ENCODE measurements at places on chromosomes 1 and 21.

GRCh38 chr1:154661110-154661509, 53.1 kb upstream of the ADAR start:
- DNase-seq, result no peak

DNA sequence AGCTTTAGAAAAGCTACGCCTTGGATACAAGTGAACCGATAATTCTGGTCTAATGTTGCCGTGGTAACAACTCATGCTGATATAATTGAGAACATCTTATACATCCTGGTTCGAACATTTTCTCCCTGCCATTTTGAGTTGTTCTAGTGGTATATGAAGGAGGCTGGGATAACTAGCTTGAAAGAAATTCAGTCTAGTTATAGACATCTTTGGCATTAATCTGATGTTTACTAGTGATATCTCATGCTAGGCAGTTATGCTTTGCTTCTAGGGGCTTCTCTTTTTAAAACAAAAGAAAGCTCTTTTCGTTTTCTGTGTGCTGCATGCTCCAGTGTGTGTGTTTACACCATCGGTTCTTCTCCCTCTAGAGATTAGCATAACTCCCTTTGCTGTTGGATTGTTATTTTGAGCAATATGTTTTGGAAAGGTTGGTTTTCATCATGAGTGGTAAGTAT, 20.5 kb downstream of the PRKACB start:
- DNase-seq, result no peak

GRCh38 chr1:17128361-17128760, 9.1 kb upstream of the PADI2 start:
- no peak for DNase-seq

DNA sequence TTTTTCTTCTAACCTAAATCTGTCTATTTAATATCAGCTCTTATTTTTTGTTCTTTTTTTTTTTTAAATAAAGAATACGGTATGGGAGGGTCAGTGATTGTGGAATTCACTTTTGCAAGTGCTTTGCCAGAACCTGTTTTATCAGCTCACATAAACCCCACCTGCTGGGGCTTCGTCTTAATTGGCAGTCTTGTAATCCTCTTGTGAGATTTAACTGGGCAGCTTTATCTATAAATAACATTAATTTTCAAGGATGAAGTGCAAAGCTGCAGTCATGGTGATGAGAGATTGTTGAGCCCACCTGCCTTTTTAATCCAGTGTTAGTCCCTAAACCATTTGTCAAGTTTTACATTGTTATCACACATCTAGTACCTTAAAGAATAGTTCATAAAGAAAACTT, 18.2 kb upstream of the PDC start:
- no peak for DNase-seq

GRCh38 chr1:200654660-200655059, 15.0 kb downstream of the DDX59 start:
- no peak for DNase-seq

GRCh38 chr1:89405275-89405929, 41.5 kb downstream of the GBP6 start:
- DNase-seq, result no peak

GRCh38 chr1:179808503-179808902, 65.4 kb downstream of the FAM163A start:
- DNase-seq, result no peak

GRCh38 chr1:53562981-53563379, 103.8 kb downstream of the DMRTB1 start:
- DNase-seq, result no peak

GRCh38 chr1:159141584-159142390, 29.6 kb upstream of the CADM3 start:
- DNase-seq, result no peak

GRCh38 chr1:87182611-87183010, 146.1 kb upstream of the LMO4 start:
- DNase-seq, result no peak

- DNase-seq, result no peak
These were observed 33.5 kb downstream of the ZMYM1 start for GRCh38 chr1:35112668-35113067.

DNA sequence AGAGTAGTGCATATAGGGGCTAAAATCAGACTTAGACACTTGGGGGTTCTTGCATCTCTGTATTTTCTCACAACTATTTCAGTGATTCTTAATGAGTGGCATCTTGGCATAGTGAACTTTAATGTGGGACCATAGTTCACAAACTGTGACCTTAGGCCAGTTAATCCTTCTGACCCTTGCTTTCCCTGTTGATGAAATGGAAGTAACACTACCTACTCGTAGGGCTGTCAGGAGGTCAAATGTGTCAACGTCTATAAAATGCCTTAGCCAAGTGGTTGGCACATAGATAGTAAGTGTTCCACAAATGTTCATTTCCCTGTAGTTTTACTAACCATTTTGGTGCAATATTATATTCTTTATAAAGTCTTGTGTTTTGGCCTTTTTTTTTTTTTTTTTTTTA, 49.4 kb downstream of the DYRK1A start:
- no peak for DNase-seq

GRCh38 chr1:5526385-5526750, 465.9 kb downstream of the NPHP4 start:
- no peak for DNase-seq

DNA sequence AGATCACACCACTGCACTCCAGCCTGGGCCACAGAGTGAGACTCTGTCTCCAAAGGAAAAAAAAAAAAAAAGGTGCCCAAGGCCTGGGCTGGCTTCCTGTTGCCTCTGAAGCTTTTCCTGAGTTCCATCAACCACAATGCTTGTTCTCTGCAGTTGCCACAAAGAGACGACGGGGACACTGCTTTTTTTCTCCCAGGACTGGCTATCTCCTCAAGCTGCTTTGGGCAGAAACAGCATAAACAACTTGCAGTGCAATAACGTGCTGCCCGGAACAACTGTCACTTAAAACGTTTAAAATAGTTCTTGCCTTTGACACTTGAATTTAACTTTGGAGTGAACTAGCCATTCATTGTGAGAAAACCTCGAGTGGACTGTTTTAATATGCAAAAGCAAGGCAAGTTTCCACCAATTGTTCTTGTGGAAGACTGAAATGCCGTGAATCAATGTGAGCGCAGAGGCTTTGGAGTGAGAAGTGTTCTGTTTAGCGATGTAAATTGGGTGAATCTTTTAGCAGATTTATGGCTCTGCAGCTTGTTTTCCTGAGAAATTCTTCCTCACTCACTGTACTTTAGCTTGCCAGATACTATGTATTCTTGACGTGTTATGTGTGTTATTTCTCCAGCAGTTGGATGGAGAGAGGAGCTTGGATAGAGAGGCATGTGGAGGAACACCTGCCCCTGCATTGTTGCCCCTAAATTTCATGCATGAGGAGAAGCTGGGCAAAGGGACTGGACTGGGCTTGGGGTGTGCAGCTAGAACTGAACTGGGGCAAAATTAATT, 188.1 kb upstream of the KIAA0040 start:
- DNase-seq, result no peak

DNA sequence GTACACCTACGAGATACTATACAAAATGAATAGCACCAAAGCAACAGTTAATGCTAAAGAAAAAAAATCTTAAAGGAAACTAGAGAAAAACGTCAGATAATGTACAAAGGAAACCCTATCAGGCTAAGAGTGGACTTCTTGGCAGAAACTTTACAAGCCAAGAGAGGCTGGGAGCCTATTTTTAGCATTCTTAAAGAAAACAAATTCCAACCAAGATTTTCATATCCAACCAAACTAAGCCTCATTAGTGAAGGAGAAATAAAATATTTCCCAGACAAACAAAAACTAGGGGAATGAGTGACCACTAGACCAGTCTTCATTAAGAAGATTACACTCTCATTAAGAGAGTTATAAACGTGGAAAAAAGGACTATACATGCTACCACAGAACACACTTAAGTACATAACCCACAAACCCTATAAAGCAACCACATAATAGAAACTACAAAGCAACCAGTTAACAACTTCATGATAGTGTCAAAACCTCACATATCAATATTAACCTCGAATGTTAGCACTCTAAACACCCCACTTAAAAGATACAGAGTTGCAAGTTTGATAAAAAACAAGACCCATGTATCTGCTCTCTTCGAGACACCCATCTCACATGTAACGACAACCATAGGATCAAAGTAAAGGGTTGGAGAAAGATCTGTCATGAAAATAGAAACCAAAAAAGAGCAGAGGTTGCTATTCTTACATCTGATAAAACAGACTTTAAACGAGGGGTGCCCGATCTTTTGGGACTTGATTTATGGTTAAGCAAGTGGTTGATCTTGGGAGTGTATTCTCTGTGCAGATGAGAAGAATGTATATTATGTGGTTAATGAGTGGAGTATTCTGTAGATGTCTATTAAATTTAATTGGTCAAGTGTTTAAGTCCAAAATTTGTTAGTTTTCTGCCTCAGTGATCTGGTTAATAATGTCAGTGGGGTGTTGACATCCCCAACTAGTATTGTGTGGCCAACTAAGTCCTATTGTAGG, 1301.4 kb downstream of the PLA2G4A start:
- DNase-seq, result no peak

- no peak for DNase-seq
These were observed 20.2 kb upstream of the KCNAB2 start for GRCh38 chr1:6025269-6026094.

- DNase-seq, result no peak
These were observed 6.3 kb downstream of the KIF17 start for GRCh38 chr1:20711285-20712214.

- DNase-seq, result no peak
These were observed 245.4 kb downstream of the NPHP4 start for GRCh38 chr1:5746611-5747425.

- DNase-seq, result no peak
These were observed at the start of gene LIN28A for GRCh38 chr1:26410706-26411623. Gene LIN28A, plus strand, starts transcription at chr1:26410817. Its CDS starts 75 bp downstream, at chr1:26410892.

DNA sequence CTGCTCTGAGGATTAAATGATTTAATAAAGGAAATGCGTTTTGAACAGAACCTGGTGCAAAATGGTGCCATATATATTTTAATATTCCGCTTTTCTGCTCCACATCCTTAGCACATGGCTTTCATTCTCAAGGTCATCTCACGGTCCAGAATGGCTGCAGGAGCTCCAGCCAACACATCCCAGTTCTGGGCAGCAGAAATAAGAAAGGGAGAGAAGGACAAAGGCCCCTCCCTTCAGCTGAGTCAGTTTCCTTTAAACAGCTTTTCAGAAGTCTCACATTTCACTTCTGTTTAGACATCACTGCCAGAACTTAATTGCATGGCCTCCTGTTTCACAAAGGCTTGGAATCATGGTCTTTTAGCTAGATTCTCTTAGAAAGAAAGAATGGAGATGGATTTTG, 75.2 kb upstream of the LRRN2 start:
- no peak for DNase-seq

DNA sequence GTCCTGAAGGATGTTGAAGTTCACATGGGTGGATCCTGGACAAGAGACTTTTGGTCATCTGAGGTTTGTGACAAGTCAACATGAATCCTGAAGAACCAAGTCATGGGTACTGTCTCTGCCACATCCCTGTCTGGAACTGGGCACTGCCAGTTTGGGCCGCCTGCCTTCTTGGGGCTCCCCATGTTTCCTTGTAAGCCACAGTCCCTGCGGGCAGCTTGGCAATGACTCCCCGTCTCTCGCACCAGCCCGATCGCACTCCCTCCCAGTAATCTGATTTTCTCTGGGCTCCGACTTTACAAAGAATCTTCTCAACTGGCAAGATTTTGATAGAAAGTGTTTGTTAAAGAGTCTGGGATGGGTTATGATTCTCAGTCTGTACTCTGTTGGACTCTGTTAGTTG, 80.4 kb downstream of the DDX20 start:
- no peak for DNase-seq

- no peak for DNase-seq
These were observed 22.0 kb downstream of the PRPF38A start for GRCh38 chr1:52426371-52426770.

DNA sequence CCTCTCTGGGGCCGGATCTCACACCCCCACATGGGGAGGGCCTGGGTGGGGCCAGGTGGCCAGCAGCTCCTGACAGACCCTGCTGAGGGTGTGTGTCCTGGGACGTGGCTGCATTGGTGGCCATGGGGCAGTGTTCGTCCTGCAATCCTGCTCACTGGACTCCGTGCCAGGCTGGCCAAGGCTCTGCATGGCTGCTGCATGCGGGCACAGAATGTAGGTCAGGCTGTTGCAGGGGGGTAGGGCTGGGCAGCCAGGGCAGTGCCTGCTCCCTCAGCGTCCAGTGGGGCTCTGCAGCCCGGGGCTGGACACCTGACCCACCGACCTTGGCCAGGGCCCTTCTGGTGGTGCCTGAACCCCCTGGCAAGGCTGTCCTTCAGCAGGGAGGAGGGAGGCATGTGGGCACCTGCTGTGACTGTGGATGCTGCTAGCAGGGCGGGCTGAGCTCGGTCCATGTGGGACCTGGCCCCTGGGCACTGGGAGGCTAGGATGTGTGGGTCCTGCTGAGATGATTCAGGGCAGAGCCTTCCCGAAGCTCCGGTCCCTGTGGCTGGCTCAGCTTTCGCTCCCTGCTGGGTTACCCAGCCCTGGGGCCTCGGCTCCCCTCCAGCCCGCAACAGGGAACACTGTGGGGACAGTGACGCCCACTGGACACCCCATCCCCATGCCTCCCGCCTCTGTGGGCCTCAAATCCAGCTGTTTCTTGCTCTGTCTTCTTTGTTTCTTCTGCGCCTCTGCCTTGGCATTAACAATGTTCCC, 14.9 kb upstream of the PLCH2 start:
- DNase-seq, result no peak

DNA sequence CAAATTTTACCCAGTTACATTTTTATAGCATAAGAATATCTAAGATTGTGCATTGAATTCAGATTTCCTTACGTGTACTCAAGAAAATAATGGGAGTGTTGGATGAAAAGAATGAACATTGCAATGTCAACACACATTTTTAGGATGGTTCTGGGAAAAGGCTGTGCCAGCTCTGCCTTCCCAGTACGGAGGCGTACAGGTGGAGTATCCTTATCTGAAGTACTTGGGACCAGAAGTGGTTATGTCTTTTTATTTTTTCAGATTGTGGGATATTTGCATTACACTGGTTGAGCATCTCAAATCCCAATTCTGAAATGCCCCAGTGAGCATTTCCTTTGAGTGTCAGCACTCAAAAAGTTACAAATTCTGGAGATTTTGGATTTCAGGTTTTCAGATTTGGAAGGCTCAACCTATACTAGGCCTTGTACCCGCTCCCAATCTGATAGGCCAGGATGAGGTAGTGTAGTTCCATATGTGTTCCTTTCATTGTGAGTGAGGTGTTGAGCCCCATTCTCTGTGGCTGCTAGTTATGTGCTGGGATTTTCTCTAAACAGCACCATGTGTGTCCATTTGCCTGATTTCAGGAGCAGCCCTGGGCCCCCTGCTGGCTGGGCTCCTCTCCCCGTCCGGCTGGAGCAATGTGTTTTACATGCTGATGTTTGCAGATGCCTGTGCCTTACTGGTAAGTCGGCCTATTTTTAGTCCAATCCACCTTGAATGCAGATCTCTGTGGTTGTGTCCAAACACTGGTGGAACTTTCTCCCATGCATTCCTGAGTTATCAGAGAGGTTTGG, 60.8 kb downstream of the SLC37A1 start:
- DNase-seq, result no peak

DNA sequence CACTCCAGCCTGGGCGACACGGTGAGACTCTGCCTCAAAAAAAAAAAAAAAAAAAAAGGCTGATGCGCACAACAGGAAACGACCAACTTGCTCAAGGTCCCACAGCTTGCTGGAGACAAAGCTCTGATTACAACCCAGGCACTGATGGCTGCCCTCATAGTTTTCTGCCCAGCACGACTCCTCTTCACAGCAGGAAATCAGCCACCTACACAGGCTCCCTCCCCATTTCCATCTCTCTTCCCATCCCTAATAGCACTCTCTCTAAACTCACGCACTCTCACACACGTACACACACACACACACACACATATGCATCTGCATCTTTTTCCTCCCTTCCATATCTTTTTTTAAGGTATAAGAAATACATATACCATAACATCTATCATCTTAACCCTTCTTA, 153.5 kb upstream of the SOD1 start:
- DNase-seq, result peak; percentile 38

Measured in activated CD8-positive, alpha-beta T cell treated with anti-CD3 and anti-CD28 coated beads, Interleukin-2, amount 10 ng/mL, durations not matched to agents 7 days and 5 days (primary cell).